ENCODE measurements at places on chromosomes 7 and 10. TPM values are rescaled to one million over a fixed set of nuclear protein-coding genes. Genes with fewer than 3 reads are reported as not detected.

The STEAP2 gene
- total RNA-seq, result not detected

The BLNK gene
- total RNA-seq, result not detected

The RADIL gene
- 0.19 TPM for total RNA-seq

The SEMA4G gene
- 0.58 TPM for total RNA-seq

The NPY4R gene
- total RNA-seq, result not detected

The NKX6-2 gene
- not detected for total RNA-seq

The FBXO24 gene
- 2.6 TPM for total RNA-seq

The PITRM1 gene
- total RNA-seq, result 109 TPM

The TSPAN33 gene
- 3.3 TPM for total RNA-seq

The CPN1 gene
- total RNA-seq, result not detected
